ENCODE measurements at places on chromosomes 2 and 18. TPM values are rescaled to one million over a fixed set of nuclear protein-coding genes. Genes with fewer than 3 reads are reported as not detected.

NCK2 gene
- total RNA-seq: 81.8 TPM

EIPR1 gene
- 38.2 TPM for total RNA-seq

TM4SF20 gene
- total RNA-seq: not detected

MYOM1 gene
- total RNA-seq: 0.90 TPM

AUP1 gene
- total RNA-seq: 92.1 TPM

TUBA3E gene
- total RNA-seq: not detected

DNA sequence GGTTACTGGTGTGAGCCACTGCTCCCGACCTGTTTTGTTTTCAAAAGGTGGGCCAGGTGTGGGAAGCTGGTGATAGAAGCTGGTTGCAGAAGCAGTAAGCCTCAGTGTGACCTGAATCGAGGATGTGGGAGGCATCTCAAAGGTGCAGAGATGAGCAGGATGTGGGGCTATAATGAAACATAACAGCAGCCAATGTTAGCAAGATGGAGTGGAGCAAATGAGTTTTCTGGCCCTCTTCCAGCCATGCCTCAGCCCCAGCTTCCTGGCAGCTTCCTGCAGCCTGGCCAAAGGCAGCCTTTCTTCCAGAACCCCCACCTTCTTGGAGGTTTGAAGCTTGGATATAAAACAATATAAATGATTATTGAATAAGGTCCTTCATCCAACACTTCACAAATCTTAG is 184.8 kb downstream of the NCK2 start:
- DNase-seq: peak; percentile 76

GRCh38 chr2:127096280-127096679 is 10.7 kb downstream of the BIN1 start:
- peak; percentile 26 for DNase-seq

DNA sequence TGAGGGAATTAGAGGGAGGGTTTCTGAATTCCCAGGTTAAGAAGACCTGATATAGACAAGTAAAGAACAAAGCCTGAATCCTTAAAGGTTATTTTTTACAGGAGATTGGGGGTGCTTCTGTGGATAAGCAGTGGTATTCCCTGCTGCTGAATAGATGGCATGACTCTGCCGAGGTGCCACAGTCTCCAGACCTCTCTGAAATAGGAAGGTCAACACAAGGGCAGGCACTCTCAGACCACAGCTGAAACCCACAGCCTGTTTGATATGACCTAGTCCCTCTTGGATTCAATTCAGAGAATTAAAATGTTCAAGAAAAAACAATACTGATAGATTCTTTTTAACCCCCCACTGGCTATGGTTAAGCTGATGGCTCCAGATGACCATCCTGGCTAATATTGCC is 259.3 kb downstream of the PTGR3 start:
- DNase-seq: no peak

GRCh38 chr2:45929674-45930395 is 278.4 kb downstream of the PRKCE start:
- DNase-seq: no peak

DNA sequence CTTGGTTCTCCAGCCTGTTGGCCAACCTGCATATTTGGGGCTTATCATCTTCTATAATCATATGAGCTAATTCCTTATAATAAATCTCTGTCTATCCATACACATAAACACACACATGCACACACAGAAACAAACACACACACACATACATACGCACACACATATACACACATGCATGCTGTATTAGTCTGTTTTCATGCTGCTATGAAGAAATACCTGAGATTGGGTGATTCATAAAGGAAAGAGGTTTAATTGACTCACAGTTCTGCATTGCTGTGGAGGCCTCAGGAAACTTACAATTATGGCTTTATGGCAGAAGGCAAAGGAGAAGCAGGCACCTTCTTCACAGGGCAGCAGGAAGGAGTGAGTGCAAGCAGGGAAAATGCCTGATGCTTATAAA is 707.4 kb upstream of the CDH2 start:
- no peak for DNase-seq

GRCh38 chr2:44707945-44708660 is 233.4 kb upstream of the SIX3 start:
- DNase-seq: no peak

GRCh38 chr2:195652911-195653310 is 4.1 kb upstream of the SLC39A10 start:
- DNase-seq: no peak

DNA sequence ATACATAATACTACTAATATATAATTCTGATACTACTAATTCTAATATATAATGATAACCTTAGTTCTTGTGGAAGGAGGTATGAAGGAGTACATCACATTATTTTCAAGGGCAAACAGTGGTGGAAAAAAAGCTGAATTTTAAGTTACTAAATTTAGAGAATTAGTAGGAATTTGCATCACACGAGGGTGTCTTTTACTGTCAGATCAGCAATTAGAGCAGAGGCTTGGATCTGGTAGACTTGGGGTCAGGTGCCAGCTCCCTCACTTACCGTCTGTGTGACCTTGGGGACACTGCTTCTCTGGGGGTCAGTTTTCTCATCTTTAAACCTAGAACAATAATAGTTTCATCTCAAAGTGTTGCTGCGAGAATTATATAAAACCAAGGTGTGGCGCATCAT is 114.1 kb upstream of the NEDD4L start:
- no peak for DNase-seq

DNA sequence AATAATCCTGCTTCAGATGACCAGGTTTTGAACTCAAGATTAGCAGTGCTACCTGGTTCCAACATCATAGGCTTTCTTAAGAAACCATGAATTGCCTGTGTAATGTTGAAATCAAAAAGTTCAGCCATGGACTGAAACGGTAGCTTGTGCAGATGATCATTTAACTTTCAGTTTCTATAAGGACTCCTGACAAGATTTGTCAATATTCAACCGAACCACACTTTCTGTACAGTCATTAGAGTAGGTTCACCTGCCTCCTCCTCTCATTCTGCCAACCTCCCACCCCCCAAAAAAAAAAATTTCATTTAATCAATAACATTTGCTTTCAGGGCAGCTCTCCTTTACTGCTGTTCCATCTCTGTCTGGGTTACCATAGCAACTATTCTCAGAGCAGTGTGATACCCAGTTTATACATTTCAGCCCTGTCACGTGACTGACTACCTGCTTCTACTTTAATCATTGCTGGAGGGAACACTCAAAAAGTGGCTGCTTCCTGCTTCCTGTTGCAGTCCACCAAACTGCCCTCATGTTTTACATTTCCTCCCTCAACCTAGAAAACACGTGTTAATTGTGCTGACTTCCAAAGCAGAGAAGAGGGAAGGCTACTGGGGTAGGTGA is 275.5 kb downstream of the SS18 start:
- no peak for DNase-seq

DNA sequence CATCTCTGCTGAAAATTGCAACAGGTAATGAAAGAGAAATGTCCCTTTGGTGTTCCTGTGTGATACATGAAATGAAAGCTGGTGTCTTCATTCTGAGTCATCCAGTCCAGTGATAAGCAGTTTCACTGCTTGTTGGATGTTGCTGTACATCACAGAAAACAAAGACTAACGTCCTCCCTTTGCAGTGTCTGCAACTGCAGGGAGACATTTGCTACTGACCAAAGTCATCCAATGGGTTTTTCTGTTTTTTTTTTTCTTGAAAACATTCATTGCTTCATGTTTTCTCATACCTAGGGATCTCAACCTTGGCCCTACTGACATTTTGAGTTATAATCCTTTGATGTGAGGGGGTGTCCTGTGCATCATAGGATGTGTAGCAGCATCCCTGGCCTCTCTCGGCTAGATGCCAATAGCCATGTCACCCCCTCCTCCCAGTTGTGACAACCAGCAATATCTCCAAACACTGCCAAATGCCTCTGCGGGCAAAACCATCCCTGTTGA is 63.6 kb upstream of the FZD5 start:
- no peak for DNase-seq

Measured in activated CD4-positive, alpha-beta memory T cell treated with anti-CD3 and anti-CD28 coated beads for 36 hours (primary cell).